ENCODE measurements at places on chromosomes 1 and 21.
A peak's percentile ranks its signal among the peaks of the same experiment; 100 is the strongest.

- peak overlapping the region; percentile 74 for H3K4me3 ChIP-seq
- H3K4me1 ChIP-seq: peaks cover 84% of the 10 kb centered on the region
- peak overlapping the region; percentile 83 for H3K27ac ChIP-seq
- peaks cover 47% of the 10 kb centered on the region for H3K36me3 ChIP-seq
- DNase-seq: no peak
Observed at GRCh38 chr21:17793246-17794123, 25.7 kb downstream of the C21orf91 start.

- no peaks in the 10 kb centered on the region for H3K27me3 ChIP-seq
- H3K4me3 ChIP-seq: peak overlapping the region; percentile 46
- no peak for DNase-seq
- peaks cover 5% of the 10 kb centered on the region for H3K36me3 ChIP-seq
Observed at GRCh38 chr1:160996178-160996577, 24.8 kb downstream of the F11R start.

GRCh38 chr1:192913683-192914082, 104.8 kb downstream of the RGS2 start:
- H3K4me3 ChIP-seq: no peak overlapping the region
- peaks cover 2% of the 10 kb centered on the region for H3K36me3 ChIP-seq
- no peak overlapping the region for H3K27ac ChIP-seq

GRCh38 chr21:35814858-35815619, 245.3 kb downstream of the SETD4 start:
- no peak overlapping the region for H3K27ac ChIP-seq
- H3K36me3 ChIP-seq: no peaks in the 10 kb centered on the region
- H3K27me3 ChIP-seq: no peaks in the 10 kb centered on the region
- no peak overlapping the region for H3K4me3 ChIP-seq

DNA sequence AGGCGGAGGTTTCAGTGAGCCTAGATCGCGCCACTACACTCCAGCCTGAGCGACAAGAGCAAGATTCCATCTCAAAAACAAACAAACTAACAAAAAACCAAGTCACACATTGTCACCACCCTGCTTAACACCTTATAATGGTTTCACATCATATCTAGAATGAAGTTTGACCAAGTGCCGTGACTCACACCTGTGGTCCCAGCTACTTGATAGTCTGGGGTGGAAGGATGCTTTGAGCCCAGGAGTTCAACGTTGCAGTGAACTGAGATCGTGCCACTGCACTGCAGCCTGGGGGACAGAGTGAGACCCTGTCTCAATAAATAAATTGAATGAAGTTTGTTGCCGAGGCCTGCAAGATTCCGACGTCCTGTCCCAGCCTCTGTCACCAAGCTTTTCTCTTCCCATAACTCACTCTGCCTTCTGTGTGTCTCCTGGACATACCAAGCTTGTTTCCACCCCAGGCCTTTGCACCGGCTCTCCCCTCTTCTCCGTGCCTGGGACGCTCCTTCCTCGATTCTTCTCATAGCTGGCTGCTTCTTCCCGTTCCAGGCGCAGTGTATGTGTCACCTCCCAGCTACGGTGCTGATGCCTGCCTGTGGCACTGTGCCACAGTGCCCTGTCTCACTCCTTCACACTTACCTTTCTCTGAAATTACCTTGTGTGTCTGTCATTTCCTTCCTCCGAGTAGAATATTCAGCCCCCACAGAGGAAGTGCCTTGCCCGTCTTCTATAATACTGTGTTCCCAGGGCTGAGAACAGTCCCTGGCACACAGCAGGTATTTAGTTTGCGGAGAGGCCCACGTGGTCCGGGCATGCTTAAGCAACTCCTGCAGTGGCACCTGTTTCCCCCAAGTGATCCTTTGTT, 3.8 kb upstream of the SELENON start:
- H3K27ac ChIP-seq: peak overlapping the region; percentile 61
- peaks cover 3% of the 10 kb centered on the region for H3K27me3 ChIP-seq
- DNase-seq: peak; percentile 37
- H3K36me3 ChIP-seq: no peaks in the 10 kb centered on the region
- H3K4me1 ChIP-seq: peaks cover 47% of the 10 kb centered on the region

- no peak for DNase-seq
- no peak overlapping the region for H3K4me3 ChIP-seq
- peaks cover 5% of the 10 kb centered on the region for H3K27me3 ChIP-seq
- H3K27ac ChIP-seq: no peak overlapping the region
- H3K36me3 ChIP-seq: no peaks in the 10 kb centered on the region
- H3K4me1 ChIP-seq: no peaks in the 10 kb centered on the region
Observed at GRCh38 chr1:208562151-208562960, 318.2 kb upstream of the PLXNA2 start.

GRCh38 chr1:206535853-206536188, 28.5 kb downstream of the RASSF5 start:
- H3K36me3 ChIP-seq: peaks cover 1% of the 10 kb centered on the region
- peaks cover 13% of the 10 kb centered on the region for H3K4me1 ChIP-seq
- H3K27me3 ChIP-seq: no peaks in the 10 kb centered on the region
- no peak overlapping the region for H3K4me3 ChIP-seq
- no peak for DNase-seq

GRCh38 chr1:161073474-161074121, 3.9 kb upstream of the ARHGAP30 start:
- H3K4me1 ChIP-seq: peaks cover 27% of the 10 kb centered on the region
- no peaks in the 10 kb centered on the region for H3K27me3 ChIP-seq
- H3K27ac ChIP-seq: peak overlapping the region; percentile 39
- H3K4me3 ChIP-seq: no peak overlapping the region
- peaks cover 6% of the 10 kb centered on the region for H3K36me3 ChIP-seq

GRCh38 chr1:214983126-214983869, 99.2 kb upstream of the KCNK2 start:
- peaks cover 1% of the 10 kb centered on the region for H3K36me3 ChIP-seq
- no peak overlapping the region for H3K27ac ChIP-seq
- DNase-seq: no peak
- H3K4me3 ChIP-seq: no peak overlapping the region

- H3K36me3 ChIP-seq: no peaks in the 10 kb centered on the region
- DNase-seq: no peak
- no peaks in the 10 kb centered on the region for H3K27me3 ChIP-seq
- no peaks in the 10 kb centered on the region for H3K4me1 ChIP-seq
- H3K4me3 ChIP-seq: no peak overlapping the region
- H3K27ac ChIP-seq: no peak overlapping the region
Observed at GRCh38 chr1:97144527-97144926, 422.9 kb downstream of the PTBP2 start.

- no peak for DNase-seq
- H3K4me1 ChIP-seq: peaks cover 7% of the 10 kb centered on the region
- H3K36me3 ChIP-seq: no peaks in the 10 kb centered on the region
- no peaks in the 10 kb centered on the region for H3K27me3 ChIP-seq
- H3K4me3 ChIP-seq: no peak overlapping the region
- no peak overlapping the region for H3K27ac ChIP-seq
Observed at GRCh38 chr1:1914101-1914970, 724 bp upstream of the CALML6 start.

- no peak for DNase-seq
- no peaks in the 10 kb centered on the region for H3K36me3 ChIP-seq
- no peak overlapping the region for H3K27ac ChIP-seq
- H3K4me1 ChIP-seq: no peaks in the 10 kb centered on the region
- H3K27me3 ChIP-seq: peaks cover 8% of the 10 kb centered on the region
Observed at GRCh38 chr1:17857996-17858395, 102.9 kb downstream of the ACTL8 start.

DNA sequence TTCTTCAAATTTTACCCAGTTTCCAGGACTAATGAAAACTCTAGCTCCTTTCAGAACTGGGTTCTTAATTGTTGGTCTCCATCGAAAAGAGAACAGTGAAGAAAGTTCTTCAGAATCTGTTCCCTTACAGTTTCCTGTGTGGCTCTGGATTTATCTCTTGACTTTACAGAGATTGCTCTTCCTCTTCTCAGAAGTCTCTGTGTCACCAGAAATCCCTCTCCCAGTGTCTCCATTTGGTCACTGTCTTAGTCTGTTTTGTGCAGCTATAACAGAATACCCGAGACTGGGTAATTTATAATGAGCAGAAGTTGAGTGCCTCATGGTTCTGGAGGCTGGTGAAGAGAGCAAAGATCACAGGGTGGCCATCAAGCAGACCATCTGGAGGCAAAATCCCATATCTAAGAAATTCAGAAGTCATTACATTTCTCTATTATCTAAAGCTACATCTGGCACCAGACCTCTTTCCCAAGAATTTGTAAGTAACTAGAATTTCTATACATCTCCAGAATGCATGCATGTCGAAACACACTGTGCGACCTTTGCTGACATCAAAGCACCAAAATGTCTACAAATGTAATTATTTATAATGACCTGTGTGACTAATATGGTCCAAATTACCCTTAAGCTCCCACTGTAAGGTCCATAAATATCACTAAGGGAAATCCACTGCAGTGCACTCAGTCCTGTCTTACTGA, 65.4 kb upstream of the KRTAP19-8 start:
- H3K36me3 ChIP-seq: no peaks in the 10 kb centered on the region
- no peaks in the 10 kb centered on the region for H3K27me3 ChIP-seq
- H3K4me1 ChIP-seq: peaks cover 31% of the 10 kb centered on the region
- H3K4me3 ChIP-seq: no peak overlapping the region
- DNase-seq: no peak

GRCh38 chr1:174872615-174873058, 127.1 kb upstream of the CACYBP start:
- no peak overlapping the region for H3K27ac ChIP-seq
- H3K36me3 ChIP-seq: peaks cover 4% of the 10 kb centered on the region

GRCh38 chr1:35882586-35882944, 444 bp upstream of the AGO1 start:
- peak overlapping the region; percentile 90 for H3K4me3 ChIP-seq
- DNase-seq: no peak
- no peak overlapping the region for H3K27ac ChIP-seq
- H3K27me3 ChIP-seq: peaks cover 3% of the 10 kb centered on the region
- peaks cover 42% of the 10 kb centered on the region for H3K4me1 ChIP-seq

DNA sequence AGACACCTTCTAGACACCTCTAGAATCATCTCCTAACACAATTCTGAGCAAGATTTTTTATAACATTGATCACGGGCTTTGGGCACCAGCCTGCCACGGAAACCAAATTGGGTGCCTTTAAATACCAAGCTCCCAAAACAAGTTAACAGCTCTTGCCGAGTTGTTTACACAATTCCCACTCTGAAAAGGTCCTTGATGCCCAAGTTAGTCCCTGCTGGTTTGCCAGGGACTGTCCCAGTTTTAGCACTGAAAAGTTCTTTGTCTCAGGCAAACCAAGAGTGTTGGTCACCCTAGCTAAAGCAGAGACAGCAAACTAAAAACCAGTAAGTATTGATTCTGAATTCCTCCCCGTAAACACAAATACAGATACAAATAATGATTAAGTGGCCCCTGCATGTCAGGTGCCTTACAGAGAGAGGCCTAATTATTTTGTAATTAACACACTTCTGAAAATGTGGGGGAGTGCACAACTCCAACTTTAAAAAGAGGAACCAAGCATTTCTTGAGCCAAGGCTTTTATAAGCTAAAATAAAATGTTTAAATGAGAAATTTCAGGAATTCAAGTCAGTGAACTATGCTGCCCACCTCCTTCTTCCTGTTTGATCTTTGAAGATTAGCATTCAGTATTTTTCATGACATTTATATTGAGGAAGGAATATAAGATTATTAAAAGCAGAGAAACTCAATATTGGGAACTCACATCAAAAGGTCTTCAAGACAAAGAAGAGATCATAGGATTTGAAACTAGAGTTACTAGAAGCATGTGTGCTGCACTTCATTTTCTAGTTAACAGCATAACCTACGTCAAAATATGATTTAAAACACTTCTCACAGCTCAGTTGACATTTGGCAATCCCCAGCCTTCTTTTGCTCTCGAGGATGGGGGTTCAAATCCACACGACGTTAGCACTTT, 9.0 kb upstream of the UBE2U start:
- H3K4me1 ChIP-seq: peaks cover 5% of the 10 kb centered on the region
- no peak for DNase-seq
- no peaks in the 10 kb centered on the region for H3K27me3 ChIP-seq
- no peak overlapping the region for H3K4me3 ChIP-seq
- no peaks in the 10 kb centered on the region for H3K36me3 ChIP-seq

GRCh38 chr21:45351526-45352275, 53.3 kb upstream of the COL18A1 start:
- no peak for DNase-seq
- no peaks in the 10 kb centered on the region for H3K36me3 ChIP-seq
- peak overlapping the region; percentile 39 for H3K27ac ChIP-seq
- H3K4me1 ChIP-seq: peaks cover 10% of the 10 kb centered on the region
- no peak overlapping the region for H3K4me3 ChIP-seq
- peaks cover 11% of the 10 kb centered on the region for H3K27me3 ChIP-seq

GRCh38 chr1:41950820-41951219, 32.1 kb upstream of the HIVEP3 start:
- H3K36me3 ChIP-seq: peaks cover 17% of the 10 kb centered on the region
- peak overlapping the region; percentile 24 for H3K4me3 ChIP-seq
- peaks cover 40% of the 10 kb centered on the region for H3K4me1 ChIP-seq
- no peak for DNase-seq

DNA sequence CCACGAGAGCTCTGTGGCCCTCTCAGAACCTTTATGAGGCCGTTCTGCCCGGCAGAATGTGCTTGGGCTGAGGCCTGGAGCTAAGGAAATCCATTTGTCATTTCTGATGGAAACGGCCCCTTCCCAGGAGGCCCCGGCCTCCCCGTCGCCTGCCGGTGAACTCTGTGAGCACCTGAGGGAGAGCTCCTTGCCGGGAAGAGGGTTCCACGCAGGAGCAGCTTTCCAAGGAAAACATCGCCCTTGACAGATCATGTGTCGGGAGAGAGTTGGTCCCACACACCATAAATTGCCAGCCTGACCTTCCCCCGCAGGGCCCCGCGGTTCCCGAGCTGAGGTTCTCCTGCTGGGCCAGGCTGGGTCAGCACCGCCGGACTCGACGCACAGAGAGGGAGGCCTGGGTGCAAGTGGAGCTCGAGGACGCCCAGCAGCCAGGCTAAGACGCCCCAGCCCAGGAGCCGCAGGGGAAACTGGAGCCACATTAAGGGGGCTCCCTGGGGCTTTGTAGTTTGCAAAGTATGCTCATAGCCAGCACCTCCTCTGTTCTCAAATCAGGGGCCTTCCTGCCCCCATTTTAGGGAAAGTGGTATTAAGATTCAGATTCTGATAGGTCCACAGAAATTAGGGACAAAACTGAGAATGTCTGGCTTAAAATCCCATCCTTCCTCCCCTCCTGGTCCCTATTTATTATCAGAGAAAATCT, 239.5 kb downstream of the FOXD2 start:
- no peak overlapping the region for H3K27ac ChIP-seq
- peaks cover 7% of the 10 kb centered on the region for H3K27me3 ChIP-seq
- no peak overlapping the region for H3K4me3 ChIP-seq
- H3K36me3 ChIP-seq: peaks cover 3% of the 10 kb centered on the region
- no peak for DNase-seq
- no peaks in the 10 kb centered on the region for H3K4me1 ChIP-seq
